ENCODE measurements at places on chromosomes 2 and 18. TPM values are rescaled to one million over a fixed set of nuclear protein-coding genes. Genes with fewer than 3 reads are reported as not detected.

ATP6V1C2 gene
- 11.6 TPM for polyA plus RNA-seq

AKAIN1 gene
- polyA plus RNA-seq, result 0.12 TPM

IL1F10 gene
- not detected for polyA plus RNA-seq

RESP18 gene
- 0.46 TPM for polyA plus RNA-seq

SLC9A2 gene
- 2.1 TPM for polyA plus RNA-seq

ASB18 gene
- 0.03 TPM for polyA plus RNA-seq

MERTK gene
- 8.7 TPM for polyA plus RNA-seq

IL1B gene
- polyA plus RNA-seq, result 3.9 TPM

RPL31 gene
- polyA plus RNA-seq, result 4,666 TPM

IL1RL1 gene
- polyA plus RNA-seq, result 0.46 TPM

Measured in large intestine (tissue), 12 donors.